MCF 10A (cell line): ENCODE measurements at places on chromosomes 6 and 20.

DNA sequence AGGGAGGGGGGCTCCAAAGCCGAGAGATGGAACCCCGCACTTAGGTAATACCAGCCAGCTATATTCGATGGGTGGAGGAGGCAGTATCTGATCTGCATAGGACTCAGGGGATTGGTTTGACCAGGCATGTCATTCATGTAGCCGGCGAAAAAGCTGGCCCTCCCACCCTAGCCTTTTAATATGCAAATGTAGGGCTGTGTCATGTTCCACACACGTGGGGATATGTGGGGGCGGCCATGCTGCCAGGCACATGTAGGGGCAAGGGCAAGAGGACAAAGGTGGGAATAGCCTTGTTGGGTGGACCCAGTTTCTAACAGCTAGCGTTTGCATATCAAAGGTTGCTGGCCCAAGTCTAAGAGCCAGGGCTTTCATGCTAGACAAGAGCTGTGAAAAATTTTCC, 39.1 kb upstream of the DDR1 start:
- no peak for DNase-seq

- peak; percentile 34 for DNase-seq
Observed at GRCh38 chr6:166005401-166005943, 162.2 kb downstream of the TBXT start.

GRCh38 chr6:50649086-50649485, 64.2 kb upstream of the TFAP2D start:
- DNase-seq, result no peak

DNA sequence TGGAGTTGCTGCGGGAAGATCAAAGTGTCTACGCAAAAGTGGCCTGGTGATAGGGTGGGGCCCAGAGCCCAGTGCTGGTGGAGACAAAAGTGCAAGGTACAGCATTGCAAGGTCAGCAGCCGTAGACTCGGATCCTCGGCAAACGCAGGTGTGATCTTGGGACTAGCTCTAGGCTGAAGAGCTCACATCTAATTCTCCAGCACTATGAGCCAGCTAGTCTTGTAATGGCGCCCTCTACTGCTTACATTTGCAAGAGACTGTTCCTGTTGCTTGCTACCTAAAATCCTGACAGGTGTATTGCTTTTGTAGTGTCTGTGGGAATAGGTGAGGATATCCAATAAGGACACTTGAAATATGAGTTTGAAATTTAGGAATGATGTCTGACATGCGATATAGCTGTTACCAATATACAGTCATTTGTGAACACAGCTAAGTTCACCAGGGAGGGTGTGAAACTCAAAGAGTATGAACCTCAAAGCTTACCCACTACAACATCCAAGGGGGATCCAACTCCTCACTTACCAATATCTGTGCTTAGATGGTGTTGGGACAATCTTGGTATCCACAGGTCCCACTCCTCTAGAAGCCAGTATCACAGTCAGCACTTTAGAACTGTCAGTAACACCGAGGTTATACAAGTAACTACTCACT, 58.4 kb downstream of the PDE7B start:
- peak; percentile 83 for DNase-seq

DNA sequence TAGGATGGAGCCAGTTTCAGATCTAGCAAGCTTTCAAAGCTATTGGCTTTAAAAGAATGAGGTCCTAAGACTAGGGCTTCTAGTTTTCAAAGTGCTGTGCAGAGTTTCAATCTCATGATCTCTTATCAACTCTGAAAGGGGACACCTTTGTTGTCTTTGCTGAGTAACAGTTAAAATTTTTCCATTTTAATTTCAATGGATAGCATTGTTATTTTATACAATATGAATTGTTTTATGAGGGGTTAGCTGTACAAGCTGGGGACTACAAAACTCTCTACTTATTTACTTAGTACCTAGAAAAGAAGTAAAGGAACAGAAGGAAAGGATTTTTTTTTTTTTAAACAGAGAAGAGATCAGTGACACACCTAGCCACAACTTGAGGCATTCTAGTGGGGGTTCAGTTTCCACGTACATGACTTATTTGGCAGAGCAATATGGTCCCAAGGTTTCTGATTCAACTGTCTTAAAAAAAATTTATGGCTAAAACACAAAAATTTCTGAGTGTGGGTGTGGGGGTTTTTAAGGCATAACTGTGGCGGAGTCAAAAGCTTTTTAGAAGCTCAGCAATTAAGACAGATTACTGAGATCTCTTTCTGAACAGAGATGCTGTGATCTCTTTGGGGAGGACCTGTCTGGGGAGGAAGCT, 46.1 kb upstream of the JAG1 start:
- no peak for DNase-seq

GRCh38 chr6:84731901-84732300, 32.5 kb downstream of the TBX18 start:
- DNase-seq, result no peak

- no peak for DNase-seq
Observed at GRCh38 chr20:3748073-3748472, 15.6 kb downstream of the HSPA12B start.

GRCh38 chr20:47566269-47566668, 64.6 kb downstream of the NCOA3 start:
- DNase-seq, result no peak

DNA sequence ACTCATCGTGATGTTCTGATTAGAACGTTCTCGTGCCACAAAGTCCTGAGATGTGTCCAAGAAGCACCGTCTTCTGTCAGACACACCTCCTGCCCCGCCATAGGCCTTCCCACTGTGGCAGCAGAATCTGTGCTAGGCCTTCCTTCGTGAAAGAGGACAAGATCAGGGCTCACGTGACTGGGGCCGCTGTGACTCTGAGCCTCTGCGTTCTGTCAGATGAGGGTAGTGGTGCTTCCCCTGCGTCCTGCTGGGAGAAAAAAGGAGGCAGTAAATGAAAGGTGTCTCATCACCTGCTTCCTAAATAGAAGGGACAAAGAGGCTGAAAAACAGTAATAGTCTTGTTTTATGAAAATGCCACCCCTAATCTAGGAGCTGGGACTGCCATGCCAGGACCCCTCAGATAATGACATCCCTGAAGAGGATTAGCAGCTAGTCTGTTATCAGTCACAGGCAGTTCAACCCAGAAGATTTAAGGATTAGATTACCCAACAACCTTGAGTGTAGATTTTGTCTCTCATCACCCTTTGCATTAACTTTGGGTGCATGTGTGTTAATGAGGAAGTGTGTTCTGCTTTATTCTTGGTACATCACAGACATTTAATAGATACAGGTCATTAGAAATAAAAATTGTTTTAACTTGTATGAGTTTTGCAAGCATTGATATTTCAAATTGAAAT, 4.1 kb downstream of the DNAJC5 start:
- DNase-seq, result no peak

- no peak for DNase-seq
Observed at GRCh38 chr6:130407032-130407431, 41.2 kb downstream of the TMEM200A start.

DNA sequence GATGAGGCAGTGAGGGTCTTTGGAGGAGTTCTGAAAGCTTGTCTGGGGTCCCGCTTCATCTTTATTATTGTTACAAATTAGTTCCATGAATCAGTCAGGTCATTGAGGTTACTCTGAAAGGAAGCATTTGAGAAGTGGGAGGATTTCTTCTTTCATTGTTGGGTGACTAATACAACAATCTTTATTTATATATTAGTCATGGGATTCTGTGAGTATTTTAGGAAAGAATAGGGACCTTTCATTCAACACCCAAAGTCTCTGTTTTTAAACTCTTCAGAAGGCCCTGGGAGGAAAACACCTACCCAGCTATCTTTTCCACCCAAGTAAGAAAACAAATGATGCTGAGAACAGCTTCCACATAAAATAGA, 98.3 kb downstream of the SOD2 start:
- peak; percentile 73 for DNase-seq

GRCh38 chr6:16871047-16871446, 109.8 kb upstream of the ATXN1 start:
- DNase-seq, result no peak

DNA sequence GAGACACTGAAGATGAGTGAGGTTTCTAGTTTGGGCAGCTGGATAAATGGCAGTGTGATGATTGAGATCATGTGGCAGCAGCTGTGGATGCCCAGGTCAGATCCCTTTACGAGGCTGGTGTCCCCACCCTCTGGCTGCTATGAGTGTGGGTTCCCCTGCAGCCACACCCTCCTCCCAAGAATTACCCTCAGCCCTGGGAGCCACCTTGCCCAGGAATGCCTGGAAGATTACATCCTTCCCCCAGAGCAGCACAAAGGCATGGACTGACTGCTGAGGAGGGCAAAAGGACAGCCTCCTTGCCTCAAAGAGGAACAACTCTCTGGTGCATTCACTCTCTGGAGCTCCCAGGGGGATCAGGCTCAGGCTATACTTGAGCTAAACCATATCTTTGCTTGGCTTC, 15.0 kb upstream of the PKHD1 start:
- no peak for DNase-seq

DNA sequence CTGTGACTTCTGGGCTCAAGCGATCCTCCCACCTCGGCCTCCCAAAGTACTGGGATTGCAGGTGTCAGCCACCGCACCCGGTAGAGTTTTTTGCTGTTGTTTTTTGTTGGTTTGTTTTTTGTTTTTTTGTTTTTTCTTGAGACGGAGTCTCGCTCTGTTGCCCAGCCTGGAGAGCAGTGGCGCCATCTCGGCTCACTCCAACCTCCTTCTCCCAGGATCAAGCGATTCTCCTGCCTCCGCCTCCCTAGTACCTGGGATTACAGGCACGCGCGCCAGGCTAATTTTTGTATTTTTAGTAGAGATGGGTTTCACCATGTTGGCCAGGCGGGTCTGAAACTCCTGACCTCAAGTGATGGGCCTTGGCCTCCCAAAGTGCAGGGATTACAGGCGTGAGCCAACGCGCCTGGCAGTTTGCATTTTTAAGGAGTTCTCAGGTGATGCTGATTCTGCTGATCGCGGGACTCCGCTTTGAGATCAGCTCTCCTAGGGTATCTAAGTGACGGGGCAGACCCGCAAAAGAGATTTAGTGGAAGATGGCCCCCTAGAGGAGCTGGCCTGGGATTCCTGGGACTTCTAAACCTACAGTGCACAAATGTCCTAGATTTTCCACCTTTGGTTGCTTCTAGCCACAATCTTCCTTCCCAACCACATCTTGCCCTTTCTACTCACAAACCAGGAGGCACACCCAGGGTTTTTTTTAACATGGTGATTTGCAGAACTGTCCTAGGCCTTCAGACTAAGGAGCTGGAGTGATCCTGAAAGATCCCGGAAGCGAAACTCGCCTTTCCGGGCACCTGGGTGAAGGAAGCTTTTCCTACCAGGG, 45.2 kb downstream of the DPPA5 start:
- peak; percentile 42 for DNase-seq

DNA sequence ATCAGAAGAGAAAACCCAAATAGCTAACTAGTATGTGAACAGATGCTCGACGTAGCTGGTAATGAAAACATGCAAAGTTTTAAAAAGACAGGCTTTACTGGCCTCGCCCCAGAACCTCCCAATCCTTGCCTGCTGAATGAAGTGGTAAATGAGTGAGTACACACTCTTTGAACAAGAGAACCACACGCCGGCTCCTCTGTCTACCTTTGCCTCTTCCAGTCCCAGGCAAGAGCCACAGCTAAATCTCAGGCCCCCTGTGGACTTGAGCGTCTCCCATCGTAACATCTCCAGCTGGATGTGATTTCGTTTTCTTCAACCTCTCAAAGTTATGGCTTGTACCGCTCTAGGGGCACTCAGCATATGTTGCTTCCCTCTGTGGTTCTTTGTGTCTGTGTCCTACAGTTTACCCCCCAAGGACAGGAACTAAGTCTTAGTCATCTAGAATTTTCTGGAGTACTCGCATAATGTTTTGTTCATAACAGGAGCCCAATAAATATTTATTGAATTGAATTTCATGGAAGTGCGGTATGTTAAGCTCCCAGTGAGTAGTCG, 153.2 kb upstream of the TAB2 start:
- no peak for DNase-seq

GRCh38 chr6:115404446-115404845, 656.2 kb downstream of the FRK start:
- no peak for DNase-seq

- DNase-seq, result no peak
Observed at GRCh38 chr20:62505337-62506045, 29.7 kb upstream of the GATA5 start.

GRCh38 chr6:55957961-55958422, 82.6 kb upstream of the BMP5 start:
- no peak for DNase-seq

DNA sequence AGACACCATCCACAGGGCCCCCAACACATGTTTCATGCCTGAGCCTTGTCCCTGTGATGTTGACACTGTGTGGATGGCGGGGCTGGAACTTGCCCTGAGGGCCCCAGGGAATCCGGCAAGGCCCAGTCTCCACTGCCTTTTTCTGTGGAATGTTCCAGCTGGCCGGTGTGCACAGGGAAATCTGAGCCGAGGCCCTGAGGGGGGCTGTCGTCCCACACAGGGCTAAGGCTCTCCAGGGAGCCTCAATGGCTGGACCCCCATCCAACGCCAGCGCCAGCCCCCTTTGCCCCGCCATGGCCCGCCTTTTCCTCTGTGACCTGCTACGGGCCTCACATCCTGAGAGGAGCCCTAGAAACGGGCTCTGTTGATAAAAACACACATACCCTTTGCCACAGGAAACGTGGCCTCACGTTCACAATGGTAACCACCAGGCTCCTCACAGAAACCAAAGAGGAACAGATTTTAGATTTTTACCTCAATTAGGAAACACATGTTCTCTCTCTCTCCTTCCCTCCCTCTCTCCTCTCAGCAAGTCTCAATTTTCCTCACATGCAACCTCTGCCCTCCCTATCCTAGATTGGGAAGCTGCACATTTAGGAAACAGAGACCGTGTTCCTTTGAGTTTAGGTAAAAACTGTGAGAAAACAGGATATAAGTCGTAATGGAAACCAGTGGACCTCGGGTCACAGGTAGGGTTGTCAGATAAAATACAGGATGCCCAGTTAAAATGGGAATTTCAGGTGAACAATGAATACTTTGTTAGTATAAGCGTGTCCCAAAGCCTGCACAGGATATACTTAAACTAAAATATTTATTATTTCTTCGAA, 13.7 kb upstream of the ZNF831 start:
- no peak for DNase-seq

GRCh38 chr20:43949741-43950618, 35.3 kb downstream of the TOX2 start:
- no peak for DNase-seq

- no peak for DNase-seq
Observed at GRCh38 chr6:53344969-53345368, 3.8 kb downstream of the ELOVL5 start.

DNA sequence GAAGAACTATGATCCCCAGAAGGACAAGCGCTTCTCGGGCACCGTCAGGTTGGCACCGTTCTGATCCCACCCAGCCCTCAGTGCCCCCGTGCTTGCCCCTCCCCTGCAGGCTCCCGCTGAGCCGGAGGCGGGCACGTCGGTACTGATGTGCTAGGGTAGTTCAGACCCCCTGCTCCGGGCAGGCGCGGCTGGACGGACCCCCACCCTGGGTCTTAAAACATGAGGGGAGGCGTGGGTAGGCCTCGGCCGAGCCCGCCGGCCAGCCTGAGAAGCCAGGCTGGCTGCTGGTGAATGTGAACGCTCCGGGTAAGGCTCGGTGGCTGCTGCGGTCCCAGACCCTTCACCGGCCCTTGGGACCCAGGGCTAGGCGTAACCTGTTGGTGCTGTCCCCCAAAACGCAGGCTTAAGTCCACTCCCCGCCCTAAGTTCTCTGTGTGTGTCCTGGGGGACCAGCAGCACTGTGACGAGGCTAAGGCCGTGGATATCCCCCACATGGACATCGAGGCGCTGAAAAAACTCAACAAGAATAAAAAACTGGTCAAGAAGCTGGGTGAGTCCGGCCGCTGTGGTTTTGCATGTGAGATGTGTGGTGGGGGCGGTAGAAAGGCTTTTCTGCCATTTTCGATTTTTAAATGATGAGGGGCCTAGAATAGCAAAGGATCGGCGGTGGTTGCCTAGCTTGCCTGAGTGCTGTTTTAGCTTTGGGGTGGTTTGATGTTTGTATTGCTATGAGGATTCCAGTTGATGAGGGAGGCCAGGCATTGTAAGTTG, 964 bp downstream of the RPL10A start:
- DNase-seq, result peak; percentile 4
